ENCODE measurements at places on chromosomes 12 and 14.

DNA sequence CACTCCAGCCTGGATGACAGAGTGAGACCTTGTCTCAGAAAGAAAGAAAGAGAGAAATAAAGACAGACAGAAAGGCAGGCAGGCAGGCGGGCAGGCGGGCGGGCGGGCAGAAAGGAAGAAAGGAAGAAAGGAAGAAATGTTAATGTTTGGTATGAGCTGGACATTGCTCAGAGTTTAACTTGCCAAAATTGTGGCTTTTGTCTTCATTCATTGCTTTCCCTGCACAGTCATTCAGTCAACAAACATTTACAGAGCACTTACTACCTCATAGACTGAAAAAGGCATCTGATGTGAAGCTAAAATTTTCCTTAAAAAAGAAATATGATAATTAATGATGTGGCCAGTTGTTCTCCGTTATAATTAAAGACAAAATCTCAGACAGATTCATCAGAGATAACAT is 247.1 kb downstream of the SPTSSA start:
- DNase-seq, result no peak

GRCh38 chr12:113612793-113613192 is 141.1 kb upstream of the LHX5 start:
- no peak for DNase-seq

DNA sequence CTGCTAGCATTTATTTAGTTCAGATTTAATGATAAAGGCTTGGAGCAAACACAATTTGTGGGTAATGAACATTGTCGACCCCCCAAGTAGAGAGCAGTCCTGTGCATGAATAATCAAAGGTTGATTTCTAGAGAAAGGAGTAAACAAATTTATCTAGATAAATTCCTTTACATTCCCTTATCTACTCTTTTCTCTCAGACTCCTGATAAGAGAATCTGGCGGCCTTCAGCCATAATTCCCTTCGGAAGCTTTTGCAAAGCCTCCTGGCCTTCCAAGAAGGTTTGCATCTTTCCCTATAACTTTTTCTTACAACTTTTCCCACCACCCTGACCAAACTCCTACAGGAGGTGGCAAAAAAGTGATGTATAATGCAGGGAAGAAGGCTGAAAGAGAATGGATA is 42.1 kb downstream of the TMTC3 start:
- DNase-seq, result no peak

DNA sequence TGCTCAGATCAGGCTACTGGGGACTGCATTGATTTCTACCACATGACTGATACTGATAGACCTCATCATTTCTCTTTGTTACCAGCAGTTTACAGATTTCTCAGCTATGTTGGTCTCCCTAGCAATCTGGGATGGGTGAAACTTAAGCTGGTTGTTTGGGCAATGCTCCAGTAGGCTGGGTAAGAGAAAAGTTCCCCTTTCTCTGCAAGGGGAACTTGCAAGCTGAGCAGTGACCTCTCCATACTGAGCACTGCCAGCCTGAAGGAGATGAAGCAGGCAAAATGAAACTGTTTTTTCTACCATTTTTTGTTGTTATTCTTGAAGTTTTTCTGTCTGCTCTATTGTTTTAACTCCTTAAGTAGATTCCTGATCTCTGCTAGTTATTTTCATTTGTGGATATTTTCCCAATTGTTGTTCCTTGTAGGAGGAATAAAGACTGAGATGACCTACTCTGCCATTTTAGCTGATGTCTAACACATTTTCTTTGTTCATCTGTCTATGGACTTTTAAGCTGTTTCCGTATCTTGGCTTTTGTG is 1.3 kb upstream of the OR4M1 start:
- no peak for DNase-seq

DNA sequence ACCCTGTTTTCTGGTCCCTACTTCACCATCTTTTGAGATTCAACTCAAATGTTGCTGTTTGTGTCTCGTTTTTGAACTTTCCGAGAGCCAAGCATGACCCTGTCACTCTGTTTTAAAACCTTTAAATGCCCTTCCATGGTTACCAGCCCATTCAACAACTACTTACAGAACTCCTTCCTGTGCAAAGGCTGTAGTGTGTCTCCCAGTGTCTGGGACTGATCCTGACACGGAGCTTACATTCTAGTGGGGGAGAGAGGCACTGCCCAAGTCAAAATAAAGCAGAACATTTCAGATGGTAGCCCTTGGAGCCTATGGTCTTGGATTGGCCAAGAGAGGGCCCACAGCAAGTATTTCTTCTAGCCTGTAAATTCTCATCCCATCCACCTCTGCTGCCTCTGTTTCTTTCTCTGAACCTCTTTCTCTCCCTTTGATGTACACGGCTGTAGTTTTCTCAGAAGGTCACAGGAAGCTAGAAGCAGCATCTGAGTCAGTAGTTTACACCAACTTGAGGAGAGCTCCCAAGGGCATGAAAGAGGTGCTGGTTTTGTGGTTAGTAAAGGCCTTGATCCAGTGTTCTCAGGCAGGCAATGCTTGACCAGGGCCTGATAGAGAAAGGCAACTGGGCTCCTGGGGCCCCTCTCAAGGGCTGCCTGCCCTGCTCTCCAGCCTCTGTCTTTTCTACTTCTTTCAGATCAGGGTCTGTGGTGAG is 42.3 kb upstream of the SLC24A4 start:
- no peak for DNase-seq

GRCh38 chr14:41187868-41188267 is 418.8 kb upstream of the LRFN5 start:
- DNase-seq, result no peak

DNA sequence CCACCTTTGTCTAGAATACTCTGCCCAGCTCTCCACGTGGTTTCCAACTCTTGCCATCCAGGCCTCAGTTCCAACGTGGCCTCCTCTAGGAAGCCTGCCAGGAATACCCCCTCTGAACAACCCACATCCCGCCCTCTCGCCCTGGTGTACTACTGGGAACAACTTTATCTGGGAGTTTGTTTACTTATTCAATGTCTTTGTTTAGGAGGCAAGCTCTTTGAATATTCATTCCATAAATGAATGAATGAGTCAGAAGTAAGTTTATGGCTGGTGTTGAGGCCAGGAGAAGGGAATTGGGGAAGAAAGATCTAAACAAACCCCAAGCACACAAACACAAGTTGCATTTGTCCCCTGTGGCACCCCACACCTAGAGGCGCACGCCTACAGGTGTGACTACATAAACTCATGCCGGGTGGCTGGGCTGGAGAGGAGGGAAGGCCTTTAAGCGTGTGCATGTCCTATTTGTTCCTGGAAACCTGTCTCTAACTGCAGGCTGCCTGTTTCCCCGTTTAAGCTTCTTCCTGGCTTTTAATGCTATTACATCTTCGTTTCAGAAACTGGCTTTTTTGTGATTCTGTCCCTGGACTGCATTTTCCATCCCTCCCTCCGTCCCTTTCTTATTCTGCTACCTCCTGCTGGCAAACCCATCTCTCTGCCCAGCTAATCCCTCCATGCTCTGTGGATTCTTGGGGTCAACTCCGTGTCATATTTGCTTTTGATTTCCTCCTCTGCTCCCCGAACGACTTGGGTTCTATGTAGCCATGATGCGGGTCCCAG is 57.9 kb downstream of the FZD10 start:
- DNase-seq, result no peak

DNA sequence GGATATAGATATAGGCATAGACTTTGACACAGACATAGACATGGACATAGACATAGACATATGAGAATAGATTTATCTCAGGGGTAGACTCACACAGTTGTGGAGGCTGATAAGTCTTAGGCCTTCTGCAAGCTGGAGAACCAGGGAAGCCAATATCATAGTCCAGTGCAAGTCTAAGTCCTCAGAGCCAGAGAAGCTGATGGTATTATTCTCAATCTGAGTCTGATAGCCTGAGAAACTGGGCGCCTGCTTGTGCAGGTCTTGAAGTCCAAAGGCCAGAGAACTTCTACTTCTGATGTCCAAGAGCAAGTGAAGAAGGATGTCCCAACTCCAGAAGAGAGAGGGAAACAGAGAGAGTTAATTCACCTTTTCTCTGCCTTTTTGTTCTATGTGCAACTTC is 476.5 kb downstream of the SLC6A15 start:
- no peak for DNase-seq

Data from stimulated activated CD8-positive, alpha-beta memory T cell treated with anti-CD3 and anti-CD28 coated beads, Interleukin-4, amount 100 ng/mL, for 4 hours (primary cell).